Activated CD4-positive, alpha-beta T cell treated with anti-CD3 and anti-CD28 coated beads, Interleukin-2, amount 50 U/mL, for 1 hour (primary cell): ENCODE measurements at places on chromosomes 12 and 14.

GRCh38 chr12:104664351-104664750 is 207.6 kb downstream of the CHST11 start:
- DNase-seq, result no peak

DNA sequence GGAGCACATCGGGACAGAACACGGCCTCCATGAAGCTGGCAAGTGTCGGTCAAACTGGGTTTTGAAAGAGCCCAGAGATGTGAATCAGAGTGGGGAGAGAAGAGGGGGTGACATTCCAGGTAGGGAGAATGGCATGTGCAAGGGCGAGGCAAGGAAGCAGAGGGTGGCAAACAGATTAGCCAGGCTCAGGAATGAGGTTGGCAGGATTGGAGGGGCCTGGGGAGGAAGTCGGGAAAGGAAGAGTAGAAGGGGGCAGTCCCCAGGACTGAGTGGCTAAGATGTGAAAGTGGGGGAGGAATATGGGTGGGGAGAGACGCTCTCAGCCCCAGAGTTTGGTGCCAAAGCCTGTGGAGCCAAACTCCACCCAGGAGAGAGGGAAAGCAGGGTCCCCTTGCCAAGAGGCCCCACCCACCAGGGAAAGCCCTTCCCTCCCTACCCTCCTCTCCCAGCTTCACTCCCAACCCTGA is 5.5 kb upstream of the HDAC7 start:
- no peak for DNase-seq

GRCh38 chr12:39805651-39806050 is 186.0 kb upstream of the ABCD2 start:
- DNase-seq, result no peak

GRCh38 chr12:79927772-79928474 is 7.0 kb downstream of the PPP1R12A start:
- peak; percentile 31 for DNase-seq

GRCh38 chr12:53325511-53326061 is 4.2 kb upstream of the AAAS start:
- DNase-seq, result no peak

DNA sequence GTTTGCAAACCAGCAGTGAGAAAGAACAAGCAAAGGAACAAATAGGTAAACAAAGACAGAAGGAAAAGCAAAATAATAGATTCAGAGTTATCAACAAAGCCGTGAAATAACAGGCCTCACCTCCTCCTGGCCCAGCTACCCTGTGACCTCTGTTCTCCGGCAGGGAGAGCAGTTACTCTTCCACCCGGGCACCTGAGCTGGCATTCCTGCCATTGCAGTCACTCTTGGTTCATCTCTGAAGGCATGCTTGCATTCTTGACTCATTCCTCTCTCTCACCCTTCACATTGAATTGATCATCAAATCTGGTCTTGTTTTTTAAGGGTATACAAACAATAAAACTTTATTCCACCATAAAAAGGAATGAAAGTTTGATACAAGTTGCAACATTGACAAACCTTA is 95.1 kb downstream of the TTC8 start:
- DNase-seq, result no peak
